Effector CD8-positive, alpha-beta T cell (primary cell): ENCODE measurements at places on chromosomes 4 and X.

DNA sequence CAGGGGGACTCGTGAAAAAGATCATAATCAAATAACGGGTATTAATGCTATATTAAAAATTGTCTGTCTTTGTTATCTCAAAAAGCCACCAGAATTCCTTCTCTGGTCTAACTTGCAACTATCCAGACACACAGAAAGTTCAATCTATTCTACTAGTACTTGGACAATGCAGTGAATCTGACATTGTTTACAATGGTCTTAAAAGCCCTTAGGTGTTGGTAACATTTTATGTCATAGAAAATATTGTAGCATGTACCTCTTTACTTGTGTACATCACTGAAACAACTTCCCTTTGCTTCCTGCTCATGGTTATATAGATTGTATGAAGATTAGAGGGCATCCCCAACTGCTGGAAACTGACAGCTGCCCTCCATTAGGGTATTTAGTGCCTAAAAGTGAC lies 71.1 kb upstream of the PPP3CA start:
- DNase-seq, result no peak

DNA sequence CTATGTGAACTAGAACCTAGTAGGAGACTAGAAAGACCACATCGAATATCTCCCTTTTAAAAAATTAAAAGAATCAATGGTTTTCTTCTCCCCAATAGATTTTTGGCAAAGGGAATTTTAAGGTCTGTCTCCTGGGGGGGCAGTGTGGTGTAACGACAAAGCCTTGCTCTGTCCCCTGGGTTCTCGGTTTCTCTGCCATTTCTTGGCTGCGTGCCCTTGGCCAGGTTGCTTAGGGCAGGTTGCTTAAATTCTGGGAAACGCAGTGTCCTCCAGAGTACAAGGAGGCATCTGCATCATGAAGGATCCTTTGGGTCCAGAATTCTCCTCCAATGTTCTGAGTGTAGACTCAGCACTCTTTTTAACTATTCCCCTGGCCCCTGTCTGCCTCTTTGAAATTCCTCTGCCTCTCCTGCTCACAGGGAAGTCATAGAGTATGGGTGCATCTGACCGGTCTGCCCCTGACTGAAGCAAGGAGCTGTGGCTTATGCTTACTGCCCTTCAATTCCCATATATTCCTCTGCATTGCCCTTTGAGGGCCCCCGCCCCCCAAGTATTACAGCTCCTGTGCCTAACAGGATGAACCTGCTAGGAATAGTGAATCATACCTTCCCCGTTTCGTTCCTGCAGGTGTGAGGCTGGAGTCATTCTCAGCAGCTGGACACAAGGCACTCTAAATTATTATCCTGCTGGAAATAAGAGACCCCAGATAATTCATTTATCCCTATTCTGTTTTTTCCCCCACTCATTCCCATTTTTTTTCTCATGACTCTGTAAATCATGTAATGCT lies 2.2 kb downstream of the KIT start:
- DNase-seq, result no peak

DNA sequence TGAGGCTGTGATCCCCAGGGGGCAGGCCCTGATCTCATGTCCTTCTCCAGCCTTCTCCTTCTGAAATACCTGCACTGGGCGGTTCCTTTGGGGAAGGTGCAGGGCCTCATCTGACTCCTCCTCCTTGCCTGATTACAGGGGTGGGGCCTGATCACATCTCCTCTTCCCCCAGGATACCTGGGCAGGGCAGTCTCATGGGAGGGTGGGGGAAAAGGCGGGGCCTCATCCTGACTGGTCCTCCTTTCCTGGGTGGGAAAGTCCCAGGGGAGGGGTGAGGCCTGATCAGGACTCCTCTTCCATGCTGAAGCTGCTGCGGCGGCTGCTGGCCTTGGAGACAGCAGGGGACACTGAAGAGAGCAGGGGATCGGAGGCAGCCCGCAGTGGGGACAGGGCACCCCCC lies 13.3 kb downstream of the TFE3 start:
- no peak for DNase-seq

- no peak for DNase-seq
Observed at GRCh38 chr4:913280-913618, 18.9 kb downstream of the GAK start.

DNA sequence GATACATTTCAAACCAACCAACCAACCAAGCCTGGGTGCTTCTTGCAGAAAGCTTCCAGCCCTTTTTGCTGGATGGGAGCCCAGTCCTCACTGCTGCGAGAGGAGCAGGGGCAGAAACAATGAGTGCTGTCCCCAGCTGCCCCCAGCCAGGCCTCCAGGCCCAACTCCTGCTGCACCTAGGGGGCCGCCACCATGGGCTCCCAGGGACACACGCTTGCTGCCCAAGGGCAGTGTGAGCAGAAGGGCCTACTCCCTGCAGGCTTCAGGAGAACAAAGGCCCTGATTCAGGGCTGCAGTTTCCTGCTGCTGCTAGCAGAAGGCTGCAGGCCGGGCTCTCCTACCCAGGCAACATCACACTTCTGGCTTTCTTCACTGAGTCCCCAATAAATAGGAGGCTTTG lies 37.7 kb upstream of the ENPP6 start:
- DNase-seq, result no peak

DNA sequence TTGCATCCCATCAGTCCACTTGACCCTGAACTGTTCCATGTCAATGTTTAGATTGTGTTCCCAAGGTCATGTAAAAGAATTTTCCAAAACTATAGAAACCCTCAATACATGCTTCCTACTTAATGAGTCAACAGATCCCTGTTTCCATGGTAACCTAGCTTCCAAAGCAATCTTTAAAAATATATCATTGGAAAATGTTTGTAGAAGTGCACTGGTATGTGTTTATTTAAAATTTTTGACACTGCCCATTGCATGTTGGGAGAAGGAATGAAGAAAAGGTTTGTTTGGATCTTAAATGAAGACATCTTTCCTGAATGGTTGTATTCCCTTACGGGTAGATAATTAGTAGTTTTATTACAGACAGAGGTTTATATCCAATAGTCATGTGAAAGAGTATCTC lies 345.3 kb downstream of the GABRG1 start:
- no peak for DNase-seq
